MCF 10A (cell line): ENCODE measurements at places on chromosomes 2 and 18. TPM values are rescaled to one million over a fixed set of nuclear protein-coding genes. Genes with fewer than 3 reads are reported as not detected.

GRCh38 chr2:190119923-190120590 is 57.5 kb upstream of the MSTN start:
- DNase-seq = no peak

- no peak for DNase-seq
Observed at GRCh38 chr18:42052122-42052708, 97.2 kb downstream of the PIK3C3 start.

- DNase-seq = no peak
Observed at GRCh38 chr2:20113986-20114938, 62.8 kb upstream of the LAPTM4A start.

DNA sequence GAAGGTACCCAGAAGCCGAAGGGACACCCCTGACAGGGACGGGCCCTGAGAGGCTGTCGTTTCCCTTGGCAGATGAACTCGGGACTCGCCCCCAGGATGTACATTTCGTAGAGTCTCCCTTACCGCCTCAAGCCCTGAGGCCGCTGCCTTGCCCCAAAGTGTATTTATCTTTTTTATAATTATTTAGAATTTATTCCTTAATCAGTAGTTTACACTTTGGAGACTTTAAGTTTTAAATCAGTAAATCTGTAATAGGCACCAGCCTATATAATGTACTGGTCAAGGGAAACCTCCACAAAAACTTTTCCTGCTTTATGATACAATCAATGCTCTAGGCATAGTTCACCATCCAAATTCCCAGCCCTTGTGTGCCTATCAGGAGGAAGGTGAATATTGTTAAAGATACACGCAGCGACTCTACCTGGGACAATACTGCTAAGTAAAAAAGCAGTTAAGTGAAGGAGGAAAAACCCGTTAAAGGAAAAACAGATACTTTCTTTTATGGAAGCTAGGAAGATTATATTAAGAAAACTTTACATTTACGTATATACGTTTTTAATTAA is 848 bp downstream of the VRK2 start:
- peak; percentile 40 for DNase-seq

PROM2 gene
- total RNA-seq = 2.6 and 2.8 TPM in 2 replicates

FRZB gene
- total RNA-seq = 0.09 and 0.20 TPM in 2 replicates

GRCh38 chr18:49031511-49032188 is 80.9 kb upstream of the SMAD7 start:
- no peak for DNase-seq

- DNase-seq = no peak
Observed at GRCh38 chr2:227204452-227204851, 40.0 kb downstream of the COL4A3 start.

UGT1A7 gene
- total RNA-seq = not detected in 2 replicates

GRCh38 chr2:216214768-216215167 is 105.6 kb downstream of the XRCC5 start:
- DNase-seq = no peak

- DNase-seq = no peak
Observed at GRCh38 chr2:207182911-207183310, 17.2 kb upstream of the KLF7 start.

DNA sequence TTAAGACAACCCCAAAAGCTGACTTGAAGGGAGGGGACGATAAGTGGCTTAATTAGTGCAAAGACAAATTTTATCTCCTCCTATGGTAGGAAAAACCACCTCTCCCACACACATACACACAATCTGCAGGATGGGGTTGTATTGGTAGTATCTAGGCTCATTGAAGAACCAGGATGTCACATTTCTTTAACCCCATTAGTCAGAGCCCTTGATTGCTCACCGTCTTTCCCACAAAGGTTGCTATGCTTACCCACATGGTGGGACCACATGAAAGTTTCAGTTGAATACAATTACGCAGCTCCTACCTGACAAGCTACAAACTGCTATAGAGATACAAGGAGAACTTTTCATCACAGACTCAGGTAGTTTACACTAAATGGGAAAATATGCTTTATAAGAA is 765.0 kb upstream of the CELF4 start:
- no peak for DNase-seq

GRCh38 chr2:197207598-197207997 is 103.0 kb downstream of the ANKRD44 start:
- DNase-seq = no peak

DNA sequence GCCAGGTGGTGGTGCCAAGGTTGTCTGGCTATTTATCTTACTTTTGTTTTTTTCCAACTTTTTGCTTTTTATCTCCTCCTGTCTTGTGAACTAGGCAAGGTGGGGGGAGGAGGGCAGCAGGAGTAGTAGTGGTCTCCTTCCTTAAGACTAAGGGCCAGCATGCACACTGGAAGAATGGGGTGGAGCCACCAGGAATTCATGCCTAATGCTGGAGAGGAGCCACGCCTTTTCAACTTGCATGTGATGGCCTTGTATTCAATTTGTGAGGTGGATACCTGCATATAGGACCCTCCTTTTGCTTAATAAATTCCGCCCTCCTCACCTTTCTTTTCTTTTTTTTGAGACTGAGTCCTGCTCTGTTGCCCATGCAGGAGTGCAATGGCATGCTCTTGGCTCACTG is 37.6 kb upstream of the CLASP1 start:
- no peak for DNase-seq

- DNase-seq = no peak
Observed at GRCh38 chr2:85438201-85439024, 19.9 kb downstream of the SH2D6 start.

DYNAP gene
- 0.59 and 0.86 TPM in 2 replicates for total RNA-seq
